ENCODE measurements at places on chromosomes 11 and 22.

- no peak for DNase-seq
These were observed 2.3 kb downstream of the ADORA2A start for GRCh38 chr22:24429411-24430365.

DNA sequence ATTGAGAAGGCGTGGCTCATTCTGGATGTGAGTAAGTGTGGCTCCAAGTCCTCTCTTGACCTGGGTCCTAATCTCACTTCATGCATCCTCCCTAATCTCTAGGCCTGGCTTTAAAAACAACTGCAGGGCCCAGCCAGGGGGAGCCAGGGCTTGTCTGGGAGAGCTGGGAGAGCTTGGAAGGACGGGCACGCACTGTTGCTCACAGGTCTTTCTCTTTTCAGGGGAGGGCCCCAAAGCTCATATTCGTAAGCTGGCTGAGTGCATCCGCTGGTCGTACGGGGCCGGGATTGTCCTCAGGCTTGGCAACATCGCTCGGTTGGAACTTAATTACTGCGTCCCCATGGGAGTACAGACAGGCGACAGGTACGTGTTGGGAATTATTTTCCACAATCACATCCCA, 34.1 kb upstream of the PARVB start:
- DNase-seq, result no peak

- DNase-seq, result no peak
These were observed 686.6 kb downstream of the LUZP2 start for GRCh38 chr11:25183411-25183810.

DNA sequence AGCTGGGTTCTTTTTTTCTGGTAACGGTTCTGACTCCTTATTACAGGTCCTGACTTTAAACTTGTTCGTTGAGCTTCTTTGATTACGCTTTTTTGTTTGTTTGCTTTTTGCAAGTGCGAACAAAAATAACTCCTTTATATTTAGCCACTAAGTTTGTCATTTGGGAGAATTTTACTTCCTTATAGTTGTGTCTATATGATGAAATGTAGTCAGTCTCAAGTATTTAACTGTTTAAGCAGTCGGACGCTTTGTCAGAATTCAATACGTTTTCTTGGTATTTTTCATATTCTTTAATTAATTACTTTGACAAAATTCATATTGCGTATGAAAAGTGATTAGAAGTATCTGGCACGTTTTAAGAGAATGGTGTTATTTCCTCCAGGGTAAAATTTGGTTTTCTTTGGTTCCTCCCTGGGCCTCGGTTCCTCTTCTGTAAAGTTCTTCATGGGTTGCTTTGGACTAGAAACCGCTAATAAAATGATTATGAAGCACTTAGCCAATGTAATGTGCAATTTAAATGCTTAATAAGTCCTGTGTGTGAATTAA, 1.3 kb downstream of the CBL start:
- DNase-seq, result no peak

DNA sequence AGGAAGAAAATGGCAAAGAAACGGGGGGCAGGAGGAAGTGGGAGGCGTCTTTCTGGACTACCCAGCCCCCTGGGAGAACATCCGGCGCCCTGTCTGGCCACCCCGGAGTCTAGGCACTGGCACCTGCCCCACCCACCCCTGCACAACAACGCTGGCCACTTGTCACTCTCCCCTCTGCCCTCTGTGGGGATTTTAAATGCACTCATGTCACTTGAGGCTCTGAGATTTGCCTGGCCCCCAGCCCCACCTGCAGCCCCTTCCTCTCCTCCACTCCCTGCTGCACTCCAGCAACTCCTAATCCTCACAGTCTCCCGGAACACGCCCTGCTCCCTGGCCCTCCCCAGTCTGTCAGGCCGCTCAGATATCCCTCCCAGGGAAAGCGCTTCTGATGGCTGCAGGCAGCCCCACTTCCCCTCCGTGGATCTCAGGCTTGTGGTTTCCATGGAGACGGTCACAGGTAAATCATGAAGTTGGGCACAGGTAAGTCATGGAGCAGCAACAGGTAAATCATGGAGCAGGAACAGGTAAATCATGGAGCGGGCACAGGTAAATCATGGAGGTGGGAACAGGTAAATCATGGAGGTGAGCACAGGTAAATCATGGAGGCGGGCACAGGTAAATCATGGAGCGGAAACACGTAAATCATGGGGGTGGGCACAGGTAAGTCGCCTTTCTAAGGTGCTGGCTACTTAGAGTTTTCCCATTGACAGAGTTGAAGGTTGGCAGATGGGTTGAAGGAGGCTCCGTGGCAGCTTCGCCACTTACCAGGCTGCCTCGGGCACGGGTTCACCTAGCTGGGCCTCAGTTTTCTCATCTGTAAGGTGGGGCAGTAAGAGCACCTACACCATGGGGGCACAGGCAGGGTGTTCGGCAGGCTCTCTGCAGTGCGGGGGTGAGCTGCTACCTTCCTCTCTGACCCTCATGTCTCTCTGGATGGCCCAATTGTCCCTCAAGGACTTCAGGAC, 79.0 kb upstream of the SHISAL1 start:
- DNase-seq, result no peak

DNA sequence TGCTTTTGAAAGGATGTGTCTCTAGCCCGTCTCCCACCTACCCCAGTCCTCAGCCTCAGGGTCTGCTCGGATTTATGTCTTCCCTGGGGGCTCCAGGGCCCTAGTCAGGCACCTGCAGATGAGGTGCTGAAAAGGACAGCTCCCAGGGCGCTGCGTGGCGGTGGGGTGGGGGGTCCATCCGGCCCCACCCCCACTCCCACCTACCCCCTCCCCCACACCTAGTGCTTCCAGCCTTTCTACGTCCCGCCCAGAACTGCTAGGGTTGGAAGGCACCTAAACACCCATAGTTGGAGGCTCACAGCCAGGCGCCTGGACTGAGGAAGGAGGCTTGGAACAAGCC, 1.4 kb upstream of the ROBO3 start:
- DNase-seq, result no peak

DNA sequence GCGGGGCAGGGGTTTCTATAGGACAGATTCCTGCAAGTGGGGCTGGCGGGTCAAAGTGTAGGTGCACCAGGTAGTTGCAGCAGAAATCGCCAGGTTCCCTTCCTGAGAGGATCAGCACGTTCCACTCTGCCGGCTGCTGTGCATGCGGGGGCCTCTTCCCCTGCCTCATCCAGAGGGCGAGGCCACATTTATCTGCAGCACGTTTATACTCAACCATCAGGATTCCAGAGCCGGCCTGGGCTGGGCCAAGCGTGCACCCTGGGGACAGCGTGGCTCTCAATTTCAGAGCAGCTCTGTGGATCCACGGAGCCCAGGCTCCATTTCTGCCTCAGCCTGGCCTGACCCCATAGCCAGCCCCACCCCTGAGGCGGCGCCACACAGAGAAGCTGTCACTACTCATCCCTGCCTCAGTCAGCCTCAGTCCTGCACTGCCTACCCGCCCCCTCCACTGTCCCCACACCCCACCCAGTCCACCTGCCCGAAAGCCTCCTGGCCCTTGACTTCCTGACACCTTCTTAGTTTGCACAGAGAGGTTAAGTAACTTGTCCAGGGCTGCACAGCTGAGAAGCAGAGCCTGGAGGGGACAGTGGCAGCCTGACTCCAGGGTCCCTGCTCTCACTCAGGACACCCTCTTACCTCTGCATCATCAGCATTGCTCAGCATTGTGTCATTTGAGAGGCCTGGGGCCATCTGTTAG, 45.9 kb upstream of the RTL6 start:
- DNase-seq, result peak; percentile 37

GRCh38 chr22:39469326-39469680, 12.5 kb downstream of the MGAT3 start:
- DNase-seq, result no peak

All from activated CD8-positive, alpha-beta memory T cell treated with anti-CD3 and anti-CD28 coated beads for 24 hours (primary cell).